ENCODE measurements at places on chromosomes 5 and 9.

- no peak for DNase-seq
Observed at GRCh38 chr9:114108016-114108833, 9.1 kb upstream of the KIF12 start.

DNA sequence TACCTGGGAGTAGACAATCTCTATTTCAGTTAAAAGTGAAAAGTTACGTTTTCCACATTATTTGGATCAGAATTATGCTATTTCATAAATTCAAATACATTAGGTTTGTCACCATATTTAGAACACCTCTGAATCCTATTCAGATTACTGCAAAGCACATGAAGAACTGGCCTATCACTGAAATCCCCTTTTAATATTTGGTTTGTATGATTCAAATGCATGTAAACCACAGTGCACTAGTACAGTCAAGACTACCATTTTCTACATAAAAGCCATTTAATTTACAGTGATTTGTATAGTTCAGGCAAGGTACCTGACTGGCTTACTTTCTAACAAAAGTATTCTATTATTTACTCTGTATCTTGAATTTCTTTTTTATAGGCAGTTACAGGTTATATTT is 212.5 kb downstream of the MEF2C start:
- no peak for DNase-seq

DNA sequence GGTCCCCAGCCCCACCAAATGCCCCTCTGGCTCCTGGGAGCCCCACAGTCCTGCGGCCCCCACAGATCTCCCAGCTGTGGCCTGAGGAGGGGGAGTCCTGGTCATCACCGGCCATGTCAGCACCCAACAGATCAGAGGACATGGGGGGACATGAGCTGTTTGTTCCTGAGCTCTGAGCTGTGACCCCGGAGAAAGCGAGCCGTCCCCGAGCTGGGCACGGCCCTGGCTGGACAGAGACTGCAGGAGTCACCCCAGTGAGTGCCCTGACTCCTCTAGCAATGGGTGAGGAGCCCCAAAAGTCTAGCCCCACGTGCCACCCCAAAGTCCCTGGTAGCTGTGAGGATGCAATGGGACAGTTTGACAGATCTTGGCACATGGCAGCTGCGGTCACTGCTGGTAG is 25.7 kb downstream of the CCDC187 start:
- DNase-seq: no peak

DNA sequence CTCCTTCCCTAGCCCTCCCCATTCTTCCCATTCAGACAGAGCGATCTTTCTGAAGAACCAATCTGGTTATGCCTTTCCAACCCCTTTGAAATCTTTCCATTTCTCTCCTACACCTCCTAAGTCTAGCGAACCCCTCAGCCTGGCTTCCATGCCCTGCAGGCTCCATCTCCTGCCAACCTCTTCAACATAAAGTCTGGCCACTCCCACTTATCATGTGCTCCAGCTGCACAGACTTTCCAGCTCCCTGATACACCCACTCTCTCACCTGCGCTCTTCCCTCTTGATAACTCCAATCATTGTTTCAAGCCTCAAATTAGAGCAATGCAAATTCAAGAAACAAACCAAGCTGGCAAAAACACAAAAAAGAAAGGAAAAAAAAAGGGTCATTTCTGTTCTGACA is 3.8 kb upstream of the ORM1 start:
- no peak for DNase-seq

DNA sequence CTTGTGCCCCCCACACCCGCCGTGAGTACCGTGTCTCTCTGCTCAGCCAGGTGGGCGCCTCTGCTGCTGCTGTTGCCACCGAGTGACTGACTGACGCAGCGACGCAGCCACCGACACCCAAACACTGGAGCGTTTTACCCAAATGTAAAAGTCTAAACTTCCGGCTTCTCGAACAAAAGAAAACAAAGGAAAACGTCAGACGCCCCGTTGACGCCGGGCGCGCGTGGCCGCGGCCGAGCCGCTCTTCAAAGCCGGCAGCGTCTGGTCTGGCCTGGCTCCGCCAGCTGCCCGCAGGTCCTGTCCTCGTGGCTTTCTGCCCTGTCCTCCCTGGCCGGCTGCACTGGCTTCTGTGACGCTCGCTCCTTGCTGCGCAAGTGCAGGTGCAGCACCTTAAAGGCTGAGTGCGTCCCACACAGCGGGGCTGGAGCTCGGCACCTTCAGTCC is 41.4 kb upstream of the CLPTM1L start:
- peak; percentile 44 for DNase-seq

GRCh38 chr9:16453390-16453789 is 417.1 kb downstream of the BNC2 start:
- DNase-seq: no peak

DNA sequence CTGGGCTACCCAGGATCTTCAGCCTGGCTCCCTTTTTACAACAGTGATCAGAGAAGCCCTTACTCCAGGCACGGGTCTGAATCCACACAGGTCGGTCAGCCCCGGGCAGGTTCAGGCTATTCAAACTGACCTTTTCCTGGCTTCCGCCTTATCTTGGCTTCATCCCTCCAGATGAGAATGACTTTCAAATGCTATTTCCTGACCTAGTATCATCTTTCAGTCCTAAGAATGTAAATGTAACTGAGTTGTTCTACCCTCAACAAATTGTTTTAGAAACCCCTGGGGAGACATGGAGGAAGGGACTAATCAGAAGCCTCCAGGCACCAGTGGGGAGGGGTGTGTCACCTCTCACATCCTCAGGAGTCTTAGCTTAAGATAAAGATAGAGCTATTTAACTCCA is 213.2 kb downstream of the EPB41L4A start:
- no peak for DNase-seq

- DNase-seq: no peak
Observed at GRCh38 chr5:78903861-78904260, 81.2 kb downstream of the ARSB start.

DNA sequence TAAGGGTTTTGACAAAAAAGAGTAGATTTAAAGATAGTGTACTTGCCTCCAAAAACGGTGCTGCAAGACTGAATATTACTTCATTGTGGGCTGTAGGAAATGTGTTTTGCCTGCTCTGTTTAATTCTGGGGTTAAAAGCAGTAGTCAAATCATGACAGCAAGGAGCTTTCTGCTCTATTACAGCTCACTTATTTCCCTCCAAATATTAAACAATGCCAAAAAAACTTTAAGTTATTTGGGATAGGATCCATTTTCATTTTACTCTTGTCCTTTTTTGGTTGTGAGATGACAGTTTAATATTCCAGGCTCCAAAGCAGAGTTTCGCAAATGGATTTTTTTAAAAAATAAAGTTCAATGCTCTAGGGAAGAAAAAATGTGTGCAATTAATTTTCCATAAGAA is 340.4 kb upstream of the RGMB start:
- DNase-seq: no peak

DNA sequence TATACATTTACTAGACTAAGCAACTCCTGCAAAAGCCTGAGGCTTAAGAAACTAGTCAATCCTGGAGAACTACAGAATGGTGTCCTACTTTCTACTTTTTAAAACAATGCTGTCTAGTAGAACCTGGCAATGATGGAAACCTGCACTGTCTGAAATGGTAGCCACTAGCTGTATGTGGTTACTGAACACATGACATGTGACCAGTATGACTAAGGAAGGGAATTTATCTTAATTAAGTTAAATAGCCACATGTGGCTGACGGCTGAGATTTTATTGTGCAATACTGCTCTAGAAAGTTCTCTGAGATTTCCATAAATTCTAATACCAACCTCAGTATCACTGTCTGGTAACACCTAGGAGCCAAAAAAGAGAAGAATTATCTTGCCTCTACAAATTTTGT is 44.9 kb upstream of the RAPGEF6 start:
- DNase-seq: no peak

- DNase-seq: no peak
Observed at GRCh38 chr9:85129514-85129913, 460.0 kb downstream of the NTRK2 start.

DNA sequence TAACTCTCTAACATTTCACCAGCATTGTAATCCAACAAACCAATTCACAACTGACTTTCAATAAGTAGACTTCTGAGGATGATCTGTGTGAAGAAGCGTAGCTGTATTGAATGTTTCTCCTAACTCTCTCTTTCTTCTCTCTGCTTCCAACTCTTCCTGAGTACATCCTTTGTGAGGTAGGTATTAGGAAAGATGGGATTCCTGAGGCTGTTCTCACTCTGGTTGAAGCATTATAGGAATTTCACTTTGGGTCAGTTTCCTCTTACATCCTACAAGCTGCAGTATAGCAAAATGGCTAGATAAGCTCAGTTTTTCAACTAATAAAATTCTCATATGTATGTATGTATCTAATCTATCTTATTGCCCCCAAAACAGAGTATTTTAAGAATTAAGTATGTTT is 702.8 kb downstream of the CETN3 start:
- no peak for DNase-seq

- no peak for DNase-seq
Observed at GRCh38 chr5:165631235-165631634, 2125.8 kb downstream of the MAT2B start.

DNA sequence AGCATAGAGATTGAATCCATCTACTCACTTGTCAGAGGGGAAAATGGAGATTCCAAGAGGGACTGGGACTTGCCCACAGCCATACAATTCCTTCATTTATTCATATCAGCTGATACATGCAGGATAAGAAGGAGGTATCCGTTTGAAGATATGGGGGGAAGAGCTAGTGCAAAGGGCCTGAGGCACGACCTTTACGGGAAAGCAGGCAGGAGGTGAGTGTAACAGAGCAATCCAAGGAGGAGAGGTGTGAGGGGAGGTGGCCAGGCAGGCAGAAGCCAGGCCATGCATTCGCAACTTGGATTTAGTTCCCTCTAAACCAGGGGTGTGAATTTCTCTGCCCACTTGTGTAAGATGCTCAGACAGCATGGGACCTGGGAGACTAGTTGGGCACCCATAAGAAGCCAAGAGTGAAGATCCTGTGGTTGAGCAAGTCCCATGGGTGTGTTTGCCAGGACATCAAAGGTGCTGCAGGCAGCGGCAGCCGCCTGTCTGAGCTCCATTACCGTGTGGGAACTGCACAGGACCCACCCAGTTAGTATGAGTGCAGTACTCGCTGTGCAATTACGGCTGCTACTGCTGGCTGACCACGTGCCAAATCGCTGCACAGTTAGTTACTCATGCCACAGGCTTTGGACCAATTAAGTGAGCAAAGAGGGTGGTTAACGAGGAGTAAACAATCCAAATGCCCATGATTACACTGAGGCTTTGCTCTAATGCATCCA is 31.4 kb upstream of the FAT2 start:
- no peak for DNase-seq

DNA sequence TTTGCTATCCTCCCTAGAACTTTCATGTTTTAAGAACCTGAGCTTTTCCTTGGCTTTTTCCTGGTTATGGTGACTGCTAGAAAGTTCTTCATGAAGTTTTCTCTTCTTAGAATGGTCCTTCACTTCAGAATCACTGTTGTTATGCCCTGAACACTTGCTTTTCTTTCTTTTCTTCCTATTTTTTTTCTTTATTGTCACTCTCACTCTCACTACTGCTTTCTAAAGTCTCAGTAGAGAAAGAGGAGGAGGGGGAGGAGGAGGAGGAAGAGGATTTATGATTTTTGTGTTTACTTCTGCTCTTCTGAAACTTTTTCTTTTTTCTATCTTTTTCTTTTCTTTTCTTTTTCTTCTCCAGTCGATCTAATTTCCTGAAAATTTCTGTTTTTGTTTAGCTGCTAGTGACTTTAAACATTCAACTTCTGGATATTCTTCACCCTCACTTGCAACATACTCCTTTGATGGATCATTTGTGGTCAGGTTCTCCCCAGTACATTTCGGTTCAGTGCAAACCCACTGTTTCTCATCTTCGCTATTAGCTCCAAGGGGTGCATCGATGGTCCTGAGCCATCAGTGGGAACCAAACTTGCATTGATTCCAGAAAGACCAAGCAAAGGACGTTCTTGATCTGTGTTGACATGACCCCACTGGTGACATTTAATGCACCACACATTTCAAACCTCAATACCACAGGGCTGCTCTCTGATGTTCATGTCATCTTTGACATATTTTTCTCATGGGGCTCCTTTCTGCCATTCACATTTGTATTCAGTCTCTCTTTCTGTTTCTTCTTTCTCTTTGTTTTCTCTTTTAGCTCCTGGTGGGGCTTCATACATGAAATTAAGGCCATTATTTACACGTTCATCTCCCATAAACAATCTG is 81.6 kb upstream of the HAND1 start:
- no peak for DNase-seq

DNA sequence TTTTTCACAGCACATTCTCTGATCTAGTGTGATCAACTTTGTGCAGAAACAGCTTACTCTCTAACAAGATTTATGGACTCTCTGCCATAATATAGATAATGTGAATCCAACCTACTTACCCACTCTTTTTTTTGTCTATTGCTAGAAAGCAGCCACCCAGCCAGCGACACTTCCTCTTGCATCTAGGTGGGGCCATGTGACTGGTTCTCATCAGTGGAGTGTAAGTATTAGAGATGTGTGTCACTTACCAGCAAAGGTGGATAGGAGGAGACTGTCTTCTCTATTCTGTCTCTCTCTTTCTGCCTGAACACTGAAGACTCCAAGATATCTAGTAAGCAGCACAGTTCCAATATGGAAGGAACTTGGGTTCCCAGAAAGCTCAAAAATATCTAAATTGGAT is 174.8 kb downstream of the MCTP1 start:
- DNase-seq: no peak

DNA sequence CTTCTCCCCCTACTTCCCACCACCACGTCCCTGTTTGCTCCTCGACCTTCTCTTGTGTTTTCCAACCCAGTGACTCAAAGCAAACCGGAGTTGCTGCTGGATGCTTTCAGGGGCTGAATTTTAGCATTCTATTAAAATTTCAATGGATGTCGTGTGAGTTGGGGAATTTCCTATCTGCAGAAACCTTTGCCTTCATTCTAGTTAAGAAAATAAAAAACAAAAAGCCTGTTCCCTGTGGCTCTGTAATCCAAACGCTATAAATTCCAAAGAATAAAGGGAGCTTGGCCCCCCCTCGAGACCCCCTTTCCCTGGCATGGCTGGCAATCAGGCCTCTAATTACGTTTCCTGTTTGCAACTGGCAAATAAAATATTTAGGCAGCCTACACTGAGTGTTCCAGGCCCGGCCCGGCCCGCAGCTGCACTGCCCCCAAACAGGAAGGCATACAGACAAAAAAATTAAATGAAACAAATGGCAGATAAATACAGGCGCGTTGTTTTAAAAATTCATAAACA is 139.4 kb upstream of the PPP1R26 start:
- DNase-seq: no peak

DNA sequence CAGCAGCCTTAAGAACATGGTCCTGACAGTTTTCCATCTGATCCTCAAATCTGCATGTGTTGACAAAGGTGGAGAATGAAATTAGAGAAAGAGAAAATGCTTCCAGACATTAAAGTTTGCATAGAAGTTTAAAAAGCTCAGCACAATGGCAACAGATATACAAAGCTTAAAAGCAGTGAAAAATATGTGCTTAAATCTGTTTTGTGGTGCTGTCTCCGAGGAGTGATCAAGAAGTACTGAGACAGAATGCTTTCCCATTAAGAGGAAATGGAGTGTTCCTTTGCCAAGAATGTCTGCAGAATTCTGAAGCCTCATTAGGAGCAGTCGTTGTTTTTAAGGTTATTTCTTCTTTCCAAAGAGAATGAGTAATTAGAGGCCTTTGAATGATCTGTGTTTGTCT is 131.4 kb downstream of the MCTP1 start:
- no peak for DNase-seq
